ENCODE measurements at places on chromosomes 11 and 22. TPM values are rescaled to one million over a fixed set of nuclear protein-coding genes. Genes with fewer than 3 reads are reported as not detected.

Gene DERL3
- total RNA-seq = 1.0 TPM

Gene OR10A4
- not detected for total RNA-seq

Gene HEPN1
- total RNA-seq = not detected

Gene RHOD
- total RNA-seq = 33.5 TPM

Gene PATE2
- total RNA-seq = 0.18 TPM

Gene CCDC81
- total RNA-seq = 0.49 TPM

Gene RHOG
- total RNA-seq = 156 TPM

Gene PRODH
- 1.4 TPM for total RNA-seq

Gene F2
- 0.64 TPM for total RNA-seq

Gene A4GALT
- total RNA-seq = 6.9 TPM

Gene PICK1
- total RNA-seq = 21.3 TPM

DNA sequence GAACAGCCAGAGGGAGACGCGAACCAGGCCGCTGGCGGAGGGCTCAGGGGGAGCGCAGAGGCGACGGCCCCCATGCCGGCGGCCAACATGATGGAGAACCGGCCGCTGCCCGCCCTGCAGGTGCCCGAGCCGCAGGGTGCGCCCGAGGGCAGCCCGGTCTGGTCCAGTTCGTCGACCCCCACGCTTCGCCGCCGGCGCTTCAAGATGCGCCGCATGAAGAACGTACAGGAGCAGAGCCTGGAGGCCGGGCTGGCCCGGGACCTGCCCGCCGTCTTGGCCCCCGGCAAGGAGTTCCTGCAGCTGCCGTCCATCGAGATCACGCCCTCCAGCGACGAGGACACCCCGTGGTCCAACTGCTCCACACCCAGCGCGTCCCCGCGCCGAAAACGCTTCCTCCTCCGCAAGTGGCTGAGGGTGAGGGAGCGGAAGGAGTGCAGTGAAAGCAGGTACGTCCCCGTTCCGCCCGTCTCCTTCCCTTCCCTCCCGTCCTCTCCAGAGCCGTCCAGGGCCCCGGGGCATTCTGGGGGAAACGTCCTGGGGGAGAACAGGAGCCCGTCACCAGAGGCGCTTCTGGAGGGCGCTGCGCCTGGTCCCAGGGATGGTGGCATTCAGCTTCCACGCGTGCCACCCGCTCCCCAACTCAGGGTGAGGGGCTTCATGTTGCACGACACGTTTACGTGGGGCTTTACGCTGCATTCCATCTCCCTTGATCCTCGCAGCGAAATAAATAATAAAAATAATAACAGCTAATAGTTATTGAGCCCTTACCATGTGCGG is 840 bp downstream of the GRAMD1B start:
- no peak for DNase-seq

- DNase-seq = no peak
These were observed 8.7 kb upstream of the LAYN start for GRCh38 chr11:111531687-111532364.

- DNase-seq = no peak
These were observed 800.0 kb upstream of the LUZP2 start for GRCh38 chr11:23696688-23697415.

DNA sequence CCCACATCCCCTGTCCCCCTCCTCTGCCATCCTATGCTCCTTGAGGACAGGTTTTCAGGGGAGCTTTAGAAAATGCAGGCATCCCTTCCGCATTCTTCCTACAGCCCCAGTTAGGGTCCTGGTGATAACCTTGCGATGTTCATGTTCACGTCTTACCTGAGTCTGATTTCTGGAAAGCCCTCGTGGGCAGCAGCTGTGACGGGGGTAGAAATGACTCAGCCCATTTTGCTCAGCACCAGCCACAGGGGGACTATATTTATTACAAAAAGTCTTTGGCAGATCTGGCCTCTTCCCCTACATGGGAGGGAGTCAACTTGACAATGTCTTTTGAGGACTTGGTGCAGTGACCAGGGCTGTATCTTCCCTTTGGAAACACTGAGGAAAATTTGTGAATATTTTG is 12.3 kb downstream of the PKNOX2 start:
- no peak for DNase-seq

DNA sequence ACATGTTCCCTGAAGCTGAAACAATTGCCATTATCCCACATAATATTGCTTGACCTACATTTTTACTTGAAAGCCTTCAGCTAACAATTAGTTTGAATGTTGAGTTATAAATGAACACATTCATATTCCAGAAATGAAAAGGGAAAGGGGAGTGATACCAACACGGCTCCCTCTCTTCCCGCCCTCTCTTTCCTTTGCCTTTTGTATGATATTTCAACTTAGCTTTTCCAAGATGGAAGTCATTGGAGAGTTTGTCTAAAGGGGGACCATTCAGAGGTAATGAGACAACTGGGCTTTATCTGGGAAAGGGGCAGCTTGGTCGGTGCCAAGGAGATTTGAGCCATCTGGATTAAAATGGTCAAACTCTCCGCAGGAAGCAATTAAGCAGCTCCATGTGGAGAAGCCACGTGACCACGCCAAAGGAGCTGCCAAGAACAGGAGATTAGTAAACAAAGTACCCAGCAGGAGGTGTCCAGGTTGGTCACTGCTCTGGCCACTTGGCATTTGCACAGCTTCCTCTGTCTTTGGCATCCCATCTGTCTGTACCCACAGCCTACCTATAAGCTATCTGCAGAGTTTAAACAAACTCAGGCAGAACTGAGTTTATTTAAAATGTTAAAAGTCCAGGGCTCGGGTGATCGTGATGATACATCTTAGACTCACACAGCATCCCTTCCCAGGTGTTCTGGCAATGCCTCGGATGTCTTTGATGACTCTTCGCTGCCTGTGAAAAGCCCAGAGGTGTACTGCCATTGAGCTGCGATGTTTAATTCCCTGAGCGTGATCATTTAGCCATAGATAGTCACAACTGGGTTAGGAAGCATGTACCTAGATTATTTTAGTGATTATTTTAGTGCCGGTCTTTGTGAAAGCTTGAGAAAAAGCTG is 735.9 kb downstream of the NTM start:
- no peak for DNase-seq

DNA sequence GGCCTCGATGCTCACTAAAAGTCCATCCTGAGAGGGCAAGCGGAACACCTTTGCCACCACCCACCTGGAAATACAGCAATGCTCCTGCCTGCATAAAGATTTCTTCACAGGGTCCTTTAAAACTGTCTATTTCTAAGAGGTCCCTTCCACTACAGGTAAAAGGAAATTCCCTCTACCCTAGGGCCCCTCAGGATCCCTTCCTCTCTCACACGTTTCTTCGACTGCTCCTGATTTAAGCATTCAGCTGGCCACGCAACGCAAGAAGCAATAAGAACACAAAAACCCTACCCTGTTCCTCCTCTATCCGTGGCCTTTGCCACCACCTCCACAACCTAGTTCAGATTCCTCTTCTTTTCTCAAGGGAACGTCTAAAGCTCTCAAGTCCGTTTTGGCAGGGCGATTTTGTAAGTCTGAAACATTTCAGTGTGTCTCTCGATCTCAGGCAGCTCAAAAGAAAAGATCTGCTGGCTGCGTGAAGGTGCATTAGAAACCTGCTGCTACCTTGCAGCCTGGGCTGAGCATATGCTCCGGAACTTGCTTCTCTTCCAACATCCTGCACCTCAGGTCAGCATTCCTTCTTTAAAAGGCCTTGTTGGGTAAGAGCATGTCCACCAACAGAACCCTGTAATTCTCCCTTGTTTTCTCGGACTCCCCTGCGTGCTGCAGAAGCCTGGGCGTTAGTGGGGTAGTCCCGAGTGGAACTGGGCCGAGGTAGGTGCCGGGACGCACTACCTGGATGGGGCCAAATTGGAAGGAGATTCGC is 1.6 kb downstream of the LGR4 start:
- no peak for DNase-seq

DNA sequence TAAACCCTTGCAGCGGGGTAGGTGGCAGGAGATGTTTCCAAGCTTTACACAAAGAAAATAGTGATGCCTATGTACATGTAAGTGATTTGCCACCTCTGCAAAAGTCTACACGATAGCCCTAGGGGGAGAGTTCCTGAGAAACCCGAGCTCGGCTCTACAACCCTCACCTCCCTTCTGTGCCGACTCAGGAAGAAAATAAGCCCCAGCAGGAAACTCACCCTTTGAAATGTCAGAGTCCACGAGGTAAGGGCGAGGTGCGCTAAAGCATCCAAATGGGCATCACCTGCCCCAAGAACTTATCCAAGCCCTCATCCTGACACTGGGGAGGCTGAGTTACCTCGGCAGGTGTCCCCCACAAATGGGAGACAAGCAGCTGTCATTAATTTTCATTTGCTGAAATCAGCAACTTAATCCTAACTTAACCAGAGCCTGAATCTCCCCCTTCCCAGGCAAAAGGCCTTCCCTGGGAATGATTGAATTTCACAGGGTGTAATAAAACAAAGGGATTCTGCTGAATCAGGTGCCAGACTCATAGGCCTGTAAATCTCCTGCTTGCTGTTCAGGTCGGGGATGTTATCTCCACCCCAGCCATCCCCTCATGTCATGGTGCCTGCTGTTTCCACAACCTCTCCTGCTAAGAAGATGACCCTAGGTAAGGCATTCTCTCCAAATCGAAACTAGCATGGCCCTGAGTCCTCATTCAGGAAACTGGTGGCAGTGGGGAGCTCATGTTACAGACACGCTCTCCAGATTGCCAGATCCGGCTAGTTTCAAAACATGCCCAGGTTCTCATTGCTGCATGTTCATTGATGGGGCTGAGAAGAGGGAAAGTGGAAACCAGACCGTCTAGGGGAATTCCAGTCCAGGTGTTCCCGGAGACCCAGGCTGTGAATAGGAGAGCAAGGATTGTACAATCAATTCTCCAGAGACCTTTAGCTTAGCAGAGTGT is 105.3 kb upstream of the KIRREL3 start:
- no peak for DNase-seq

DNA sequence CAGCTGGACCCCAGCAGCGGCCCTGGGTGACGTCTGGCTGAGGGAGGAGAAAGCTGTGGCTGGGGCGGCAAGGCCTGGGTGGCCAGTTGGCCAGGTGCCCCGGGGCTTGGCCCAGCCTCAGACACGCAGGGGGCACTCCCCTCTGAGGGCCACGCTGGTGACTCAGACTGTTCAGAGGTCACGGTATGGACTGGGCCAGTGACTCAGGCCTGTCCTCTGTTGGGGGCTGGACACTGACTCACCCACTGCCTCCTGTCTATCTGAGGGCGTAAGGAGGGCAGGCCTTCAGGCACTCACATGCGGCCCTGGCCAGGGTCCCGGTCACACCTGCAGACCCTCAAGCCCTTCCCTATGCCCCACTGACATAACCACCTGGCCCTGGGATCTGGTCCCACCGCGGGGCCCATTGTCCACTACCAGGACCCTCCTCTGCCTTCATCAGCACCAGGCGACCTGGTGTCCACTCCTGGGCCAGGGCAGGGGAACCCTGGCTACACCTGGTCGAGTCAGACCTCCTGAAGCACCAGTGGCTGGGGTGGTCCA is 3.7 kb upstream of the MUC5AC start:
- DNase-seq = peak; percentile 96

- no peak for DNase-seq
These were observed 31.9 kb downstream of the RASSF10 start for GRCh38 chr11:13040969-13041561.

DNA sequence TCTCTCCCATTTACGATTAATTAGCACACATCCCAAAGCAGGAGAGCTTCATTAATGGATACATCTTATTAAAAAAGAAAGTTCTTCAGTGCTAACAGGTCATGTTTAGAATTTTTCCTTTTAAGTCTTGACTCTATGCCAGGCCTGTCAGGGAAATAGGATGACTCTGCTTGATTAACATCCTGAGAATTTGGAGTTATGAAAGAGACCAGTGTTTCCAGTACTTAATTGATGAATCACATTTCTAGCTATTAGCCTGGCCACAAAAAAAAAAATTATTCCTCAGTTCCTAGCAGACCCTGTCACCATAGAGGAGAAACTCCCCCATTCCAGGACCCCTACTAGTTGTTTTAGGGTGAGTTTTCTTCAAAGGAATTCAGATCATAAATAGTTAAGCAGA is 23.6 kb upstream of the ME3 start:
- DNase-seq = no peak

DNA sequence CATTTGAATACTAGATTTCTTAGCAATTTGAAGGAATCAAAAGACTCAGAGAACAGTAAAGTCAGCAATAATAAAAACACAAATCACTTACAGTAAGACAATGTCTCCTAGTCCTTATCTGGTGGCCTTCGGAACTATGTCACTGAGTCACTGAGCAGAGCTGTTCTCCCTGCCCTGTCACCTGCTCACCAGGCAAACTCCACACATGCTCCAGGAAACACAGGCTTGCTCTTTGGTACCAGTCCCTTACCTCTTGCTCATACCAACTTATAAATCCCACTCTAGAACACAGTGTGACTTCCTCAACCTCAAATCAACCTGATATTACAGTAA is 81.1 kb upstream of the CHRM4 start:
- no peak for DNase-seq

- DNase-seq = no peak
These were observed 14.6 kb downstream of the C11orf97 start for GRCh38 chr11:94526645-94527438.

- DNase-seq = no peak
These were observed 778.3 kb upstream of the LRRC4C start for GRCh38 chr11:42237701-42238235.

DNA sequence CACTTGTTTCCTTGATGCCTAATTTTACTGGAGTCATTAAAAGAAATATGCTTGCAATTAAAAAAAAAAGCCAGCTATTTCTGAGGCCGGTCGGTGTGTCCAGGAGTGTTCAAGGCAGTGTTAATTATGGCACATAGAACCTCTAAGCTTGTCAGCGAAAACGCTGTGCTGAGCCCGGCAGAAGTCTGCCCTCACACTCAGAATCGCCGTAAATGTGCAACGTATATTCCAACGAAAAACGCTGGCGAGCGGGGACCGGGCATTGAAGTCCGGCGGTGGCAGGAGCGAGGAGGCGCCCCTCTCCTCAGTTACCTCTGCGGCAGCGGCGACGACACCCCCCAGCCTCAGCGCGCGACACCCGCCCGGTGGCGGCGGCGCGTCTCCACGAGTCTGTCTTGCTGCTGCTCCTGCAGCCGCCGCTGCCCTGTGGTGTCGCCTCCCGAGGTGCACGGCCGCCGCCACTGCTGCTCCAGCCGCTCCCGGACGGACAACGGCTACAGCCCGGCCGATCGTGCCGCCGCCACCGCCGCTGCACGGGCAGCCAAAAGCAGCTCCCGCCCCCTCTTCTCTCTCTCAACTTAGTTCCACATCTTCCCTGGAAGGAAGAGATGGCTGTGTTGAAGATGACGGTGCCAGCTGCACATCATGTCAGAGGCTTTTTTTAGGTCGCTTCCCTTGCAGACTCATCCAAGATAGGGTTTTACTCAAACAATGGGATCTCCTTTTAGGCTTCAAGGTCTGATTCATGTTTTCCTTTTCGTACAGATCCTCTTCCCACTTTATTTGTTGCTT is 56.0 kb downstream of the JAM3 start:
- no peak for DNase-seq

DNA sequence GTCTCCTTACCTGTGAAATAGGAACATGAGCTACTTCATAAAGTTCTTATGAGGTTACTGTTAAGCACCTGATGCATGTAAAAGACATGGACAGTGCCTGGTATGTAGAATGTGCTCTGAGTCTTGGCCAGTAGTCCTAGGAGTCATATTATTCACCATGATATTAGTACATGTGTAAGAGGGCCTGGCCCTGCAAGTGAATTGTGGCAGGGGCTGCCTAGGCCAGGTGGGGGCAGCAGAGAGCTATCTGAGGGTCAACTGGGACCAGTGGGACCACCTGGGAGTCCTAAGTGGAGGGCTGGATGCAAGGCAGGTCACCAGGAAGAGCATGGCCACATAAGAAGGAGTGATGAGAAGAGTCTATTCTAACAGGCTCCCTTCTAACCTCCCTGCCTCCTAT is 529.5 kb downstream of the SOX6 start:
- no peak for DNase-seq

All from Panc1 (cell line).